GM10248 (cell line): ENCODE measurements at places on chromosomes 6 and 20.

DNA sequence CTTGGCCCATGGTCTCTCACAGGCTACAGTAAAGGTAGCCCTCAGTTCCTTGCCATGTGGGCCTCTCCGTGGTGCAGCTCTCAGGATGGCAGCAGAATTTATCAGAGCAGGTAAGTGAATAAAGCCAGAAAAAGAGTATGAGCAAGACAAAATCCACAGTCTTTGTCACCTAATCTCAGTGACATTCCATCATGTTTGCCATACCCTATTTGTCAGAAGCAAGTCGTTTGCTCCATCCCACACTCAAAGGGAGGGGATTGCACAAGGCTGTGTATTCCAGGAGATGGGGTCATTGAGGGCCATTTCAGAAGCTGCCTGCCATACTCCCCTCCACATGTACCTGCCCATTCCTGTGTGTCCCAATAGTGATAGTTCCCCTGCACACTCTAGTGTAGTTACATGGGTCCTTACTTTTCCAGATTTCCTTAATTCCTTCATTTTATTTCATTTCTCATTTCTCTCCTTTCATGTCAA is 24.2 kb downstream of the ISM1 start:
- DNase-seq, result no peak

GRCh38 chr6:76275746-76276145 is 203.3 kb upstream of the IMPG1 start:
- no peak for DNase-seq

DNA sequence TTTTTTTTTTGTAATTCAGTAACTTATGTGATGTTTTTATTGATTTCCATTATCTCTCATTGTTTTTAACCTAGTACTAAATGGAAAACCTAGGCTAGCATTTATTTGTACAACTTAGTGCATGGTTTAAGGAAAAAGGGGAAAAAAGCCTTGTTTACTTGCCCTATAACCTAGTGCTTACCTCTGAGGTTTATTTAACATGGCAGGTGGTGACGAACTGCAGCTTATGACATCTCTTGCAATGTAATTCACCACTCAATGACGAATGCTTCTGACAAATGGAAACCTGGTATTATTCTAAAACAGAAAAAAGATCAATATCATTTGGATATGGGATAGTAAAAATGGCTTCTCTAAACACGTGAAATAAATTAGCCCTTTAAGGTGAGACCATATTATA is 618.6 kb upstream of the FLRT3 start:
- no peak for DNase-seq

DNA sequence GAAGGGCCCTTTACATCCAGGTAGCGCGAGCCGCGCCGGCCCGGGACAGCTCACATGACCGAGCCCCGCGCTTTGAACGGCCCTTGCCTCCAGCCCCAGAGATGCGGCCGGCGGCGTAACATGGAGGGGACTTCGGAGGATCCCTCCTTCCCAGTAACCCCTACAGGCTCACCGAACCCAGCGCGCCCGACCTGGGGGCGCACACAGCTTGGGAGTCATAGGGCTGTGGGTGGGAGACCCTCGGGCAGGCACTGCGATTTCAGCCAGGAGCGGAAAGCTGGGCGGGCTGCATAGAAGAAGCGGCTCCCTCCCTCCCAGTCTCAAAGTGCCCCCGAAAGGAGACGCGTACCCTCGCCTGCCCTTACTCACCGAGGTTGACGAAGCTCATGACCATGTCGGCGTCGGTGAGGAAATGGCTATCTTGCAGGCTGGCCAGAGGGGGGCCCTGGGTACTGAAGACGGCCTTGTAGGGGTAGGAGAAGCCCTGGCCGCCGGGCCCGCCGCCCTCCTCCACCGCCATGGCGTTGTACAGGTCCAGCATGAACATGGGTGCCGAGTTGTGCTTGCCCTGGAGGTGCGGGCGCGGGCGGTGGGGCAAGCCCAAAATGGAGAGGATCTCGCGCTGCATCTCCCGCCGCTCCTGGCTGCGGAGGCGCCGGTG is 975 bp downstream of the BMP7 start:
- DNase-seq, result no peak
